ENCODE measurements at places on chromosomes 2 and 18.

DNA sequence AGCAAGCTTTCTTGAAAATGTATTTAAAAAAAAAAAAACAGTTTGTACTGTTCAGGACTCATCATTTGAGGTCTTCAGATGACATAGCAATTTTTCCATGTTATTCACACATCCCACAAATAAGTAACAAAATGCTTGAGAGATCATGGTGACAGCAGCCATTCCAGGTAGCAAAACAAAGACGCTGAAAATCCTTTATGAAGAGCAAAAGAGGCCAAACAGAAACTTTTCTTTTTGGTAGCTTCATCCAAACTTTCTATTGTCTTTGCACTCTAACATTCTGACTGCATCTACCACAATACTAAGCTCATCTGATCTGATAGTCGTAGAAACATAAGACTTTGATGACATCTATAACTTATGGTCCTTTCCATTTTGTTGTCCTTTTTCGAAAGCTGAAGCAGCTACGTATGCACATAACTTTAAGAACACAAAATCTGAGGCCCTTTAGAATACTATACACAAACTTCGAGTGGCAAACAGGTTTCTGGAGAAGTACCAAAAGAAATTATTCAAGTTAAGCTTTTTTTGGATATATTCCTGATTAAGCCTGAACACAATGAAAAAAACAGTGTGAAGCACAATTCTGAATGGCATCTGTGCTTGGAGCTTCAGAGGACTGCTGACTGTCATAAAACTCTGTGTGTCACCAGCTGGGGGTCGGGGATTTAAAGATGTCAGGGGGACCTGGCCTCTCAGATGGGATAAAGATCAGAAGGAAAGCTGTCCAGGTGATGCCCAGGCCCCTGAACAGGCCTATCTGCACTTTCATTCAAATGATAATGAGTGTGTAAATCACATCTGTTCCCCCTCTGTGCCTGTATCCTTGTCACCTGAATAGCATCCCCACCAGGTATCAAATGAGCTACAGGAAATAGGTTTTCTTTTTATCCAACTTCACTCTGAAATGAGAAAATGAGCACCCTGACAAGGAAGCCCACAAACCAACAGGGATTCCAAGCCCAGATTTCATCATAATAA is 75.8 kb downstream of the ZEB2 start:
- no peak for DNase-seq

DNA sequence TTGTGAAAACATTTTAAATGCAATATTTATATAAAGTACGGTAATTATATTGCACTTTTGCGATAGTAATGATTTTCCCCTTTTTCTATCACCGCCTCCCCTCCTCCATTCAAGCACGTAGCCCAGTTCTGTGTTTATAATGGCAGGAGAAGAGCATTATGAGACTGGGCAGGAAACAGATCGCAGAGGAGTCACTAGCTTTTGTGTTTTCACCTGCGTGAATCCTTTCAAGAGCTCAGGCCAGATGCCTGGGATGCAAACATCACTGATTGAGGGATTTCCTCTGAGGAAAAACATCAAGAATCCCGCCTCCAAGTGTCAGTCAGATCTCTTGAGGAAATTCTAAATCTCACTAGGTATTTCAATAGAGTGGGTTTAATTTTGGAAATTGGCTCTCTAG is 178.4 kb upstream of the FN1 start:
- no peak for DNase-seq

DNA sequence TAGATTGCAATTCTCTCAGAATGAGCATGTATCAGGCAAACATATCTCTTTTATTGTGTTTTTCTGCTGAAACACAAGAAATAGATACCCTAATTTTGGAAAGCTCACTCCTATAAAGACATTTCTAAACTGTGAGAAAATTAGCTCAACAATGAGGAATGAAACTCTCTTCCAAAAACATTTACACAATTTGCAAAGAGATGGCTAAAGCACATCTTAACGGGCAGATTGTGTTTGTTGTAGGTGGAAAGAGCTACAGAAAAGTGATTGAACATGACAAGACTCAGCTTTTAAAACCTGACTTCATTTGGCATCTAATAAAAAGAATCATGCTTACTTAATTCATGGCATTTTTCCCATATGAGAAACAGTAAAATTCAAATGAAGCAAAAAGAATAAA is 175.0 kb upstream of the SLC39A10 start:
- DNase-seq: no peak

- DNase-seq: no peak
These were observed 73.2 kb downstream of the ITSN2 start for GRCh38 chr2:24287171-24287570.

DNA sequence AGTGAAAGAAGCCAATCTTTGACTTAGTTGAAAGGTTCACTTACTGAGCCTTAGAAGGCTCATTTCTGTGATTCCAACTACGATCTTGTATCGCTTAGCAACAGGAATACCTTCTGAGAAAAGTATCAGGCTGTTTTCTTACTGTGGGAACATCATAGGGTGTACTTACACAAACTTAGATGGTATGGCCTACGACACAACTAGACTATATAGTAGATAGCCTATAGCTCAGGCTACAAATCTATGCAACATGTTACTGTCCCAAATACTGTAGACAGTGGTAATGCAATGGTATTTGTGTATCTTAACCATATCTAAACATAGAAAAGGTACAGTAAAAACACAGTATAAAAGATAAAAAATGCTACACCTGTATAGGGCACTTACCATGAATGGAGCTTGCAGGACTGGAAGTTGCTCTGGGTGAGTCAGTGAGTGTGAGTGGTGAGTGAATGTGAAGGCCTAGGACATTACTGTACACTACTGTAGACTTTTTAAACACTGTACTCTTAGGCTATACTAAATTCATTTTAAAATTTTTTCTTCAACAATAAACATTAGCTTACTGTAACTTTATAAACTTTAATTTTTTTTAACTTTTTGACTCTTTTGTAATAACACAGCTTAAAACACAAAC is 148.8 kb upstream of the STON1 start:
- DNase-seq: no peak

DNA sequence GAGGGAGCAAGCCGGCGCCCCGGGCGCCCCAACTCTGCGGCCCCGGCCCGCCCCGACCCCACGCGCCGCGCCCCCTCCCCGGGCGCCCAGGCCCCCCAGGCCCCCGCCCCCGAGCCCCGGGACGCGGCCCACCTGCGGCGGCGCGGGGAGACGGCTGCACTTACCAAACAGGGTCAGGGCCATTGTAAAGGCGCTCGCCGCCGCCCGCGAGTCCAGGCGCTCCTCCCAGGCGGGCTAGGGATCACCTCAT is 526 bp downstream of the CHN1 start:
- no peak for DNase-seq

DNA sequence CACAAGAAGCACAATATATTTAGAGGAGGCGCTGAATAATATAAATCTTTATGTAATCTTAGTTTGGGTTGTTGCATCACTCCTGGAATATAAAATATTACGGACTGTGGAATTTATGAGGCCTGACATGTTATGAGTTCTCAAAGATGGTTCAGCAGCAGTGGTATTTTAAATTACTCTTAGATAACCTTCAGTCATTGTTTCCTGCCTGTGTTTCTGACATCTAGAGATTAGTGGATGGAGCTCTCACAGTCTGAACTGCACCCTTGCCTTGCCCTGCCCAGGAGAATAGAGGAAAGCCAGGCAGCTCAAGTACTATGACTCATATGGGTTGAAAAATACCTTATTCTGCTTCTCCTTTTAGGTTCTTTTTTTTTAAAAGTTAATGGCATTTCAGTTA is 70.0 kb downstream of the ACSL3 start:
- DNase-seq: no peak

DNA sequence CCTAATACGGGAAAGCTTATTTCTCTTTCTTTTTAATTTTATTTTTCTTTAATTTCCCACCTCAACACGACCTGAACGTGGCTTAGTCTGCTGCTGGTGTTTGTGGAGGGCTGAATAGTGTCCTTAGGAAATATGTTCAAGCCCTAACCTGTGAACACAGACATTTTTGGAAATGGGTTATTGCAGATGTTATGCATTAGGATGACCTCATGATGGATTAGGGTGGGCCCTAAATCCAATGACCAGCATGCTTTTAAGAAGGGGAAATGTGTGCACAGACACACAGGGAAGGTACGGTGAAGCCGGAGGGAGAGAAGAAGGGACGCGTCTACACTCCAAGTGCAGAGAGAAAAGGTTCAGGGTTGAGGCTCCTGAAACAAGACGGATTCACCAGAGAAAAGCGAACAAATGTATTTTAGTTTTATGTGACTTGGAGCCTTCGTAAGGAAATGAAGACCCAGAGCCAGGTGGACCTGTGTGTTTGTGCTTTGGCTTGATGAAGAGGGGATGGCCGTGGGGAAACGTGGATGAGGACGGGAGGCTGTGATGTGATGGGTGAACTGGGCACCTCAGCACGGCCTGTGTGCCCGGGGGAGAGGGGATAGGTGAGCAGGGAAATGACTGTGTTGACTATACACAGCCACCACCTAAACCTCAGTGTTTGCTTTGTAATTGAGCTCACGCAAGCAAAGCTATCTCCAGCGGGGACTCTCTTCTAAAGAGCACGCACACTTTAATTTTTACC is 37.5 kb downstream of the RTP5 start:
- no peak for DNase-seq
